ENCODE measurements at places on chromosomes 3 and 15. TPM values are rescaled to one million over a fixed set of nuclear protein-coding genes. Genes with fewer than 3 reads are reported as not detected.

Gene BOC
- polyA plus RNA-seq, result 5.2 TPM

Gene MUC20
- polyA plus RNA-seq, result 1.7 TPM

Gene IL5RA
- polyA plus RNA-seq, result 1.4 TPM

Gene BSN
- 0.38 TPM for polyA plus RNA-seq

Gene WDR72
- polyA plus RNA-seq, result 0.05 TPM

All from right cardiac atrium (tissue), 5 donors.